ENCODE measurements at places on chromosomes 2 and 18.

DNA sequence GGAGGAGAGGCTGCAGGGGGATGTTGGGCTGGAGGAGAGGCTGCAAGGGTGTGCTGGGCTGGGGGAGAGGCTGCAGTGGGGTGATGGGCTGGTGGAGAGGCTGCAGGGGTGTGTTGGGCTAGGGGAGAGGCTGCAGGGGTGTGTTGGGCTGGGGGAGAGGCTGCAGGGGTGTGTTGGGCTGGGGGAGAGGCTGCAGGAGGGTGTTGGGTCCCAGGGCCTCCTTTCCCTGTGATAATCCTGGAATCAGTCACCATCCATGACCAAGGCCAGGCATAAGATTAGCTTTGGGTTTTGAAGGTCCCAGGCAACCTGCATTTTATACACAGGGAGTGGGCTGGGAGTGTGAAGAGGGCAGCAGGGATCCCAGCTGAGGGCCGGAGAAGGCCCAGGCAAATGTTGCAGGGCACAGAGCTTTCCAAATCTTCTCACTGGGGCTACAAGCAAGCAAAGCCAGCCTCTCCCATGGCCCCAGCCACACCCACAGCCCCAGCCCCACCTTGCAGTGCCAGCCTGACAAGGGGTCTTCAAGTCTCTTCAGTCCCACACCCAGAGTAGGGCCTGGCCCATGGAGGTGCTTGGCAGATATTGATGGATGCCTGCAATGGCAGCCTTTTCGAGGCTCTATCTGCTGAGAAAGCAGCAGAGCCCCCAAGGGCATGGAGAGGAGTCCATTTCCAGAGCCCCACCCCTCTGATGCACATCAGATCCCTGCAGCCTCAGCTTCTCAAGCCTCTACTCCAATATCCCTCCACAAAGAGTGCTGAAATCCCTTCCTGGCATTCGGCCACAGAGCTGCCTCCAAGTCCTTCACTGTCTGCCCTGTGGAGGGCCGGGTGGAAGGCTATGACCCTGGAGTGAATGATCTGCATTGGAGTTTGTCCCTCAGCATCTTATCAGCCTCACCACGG lies 50.3 kb upstream of the GLI2 start:
- DNase-seq = no peak

- peak; percentile 6 for DNase-seq
Observed at GRCh38 chr2:83464444-83464843, 994.6 kb downstream of the SUCLG1 start.

- DNase-seq = no peak
Observed at GRCh38 chr18:48100165-48100575, 169.7 kb upstream of the SMAD2 start.

- peak; percentile 46 for DNase-seq
Observed at GRCh38 chr2:102473020-102473419, at the start of gene SLC9A4. SLC9A4 (plus strand) TSS chr2:102473226; CDS start chr2:102473760, 534 bp downstream.

- no peak for DNase-seq
Observed at GRCh38 chr2:50611351-50611871, 420.5 kb downstream of the NRXN1 start.

GRCh38 chr2:174641168-174641567 lies 43.6 kb upstream of the WIPF1 start:
- DNase-seq = no peak

DNA sequence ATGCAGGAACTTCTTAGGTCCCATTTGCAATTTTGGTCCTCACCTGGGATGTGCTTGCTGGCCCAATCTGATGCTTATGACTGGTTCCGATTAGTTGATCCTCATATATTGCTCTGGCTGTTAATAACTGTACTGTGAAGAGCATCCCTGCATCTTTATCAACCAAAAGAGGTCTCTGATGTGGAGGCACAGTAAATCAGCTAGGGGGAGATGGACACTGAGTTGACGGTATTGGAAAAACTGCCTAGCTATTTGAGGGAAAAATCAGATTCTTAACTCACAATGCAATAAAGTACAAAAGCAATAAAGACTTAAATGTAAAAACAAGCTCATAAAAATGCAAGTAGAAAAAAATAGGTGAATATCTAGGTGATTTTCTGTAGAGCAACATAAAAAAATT lies 188.0 kb upstream of the TCF4 start:
- DNase-seq = no peak

- no peak for DNase-seq
Observed at GRCh38 chr2:235232449-235233433, 261.1 kb upstream of the AGAP1 start.

DNA sequence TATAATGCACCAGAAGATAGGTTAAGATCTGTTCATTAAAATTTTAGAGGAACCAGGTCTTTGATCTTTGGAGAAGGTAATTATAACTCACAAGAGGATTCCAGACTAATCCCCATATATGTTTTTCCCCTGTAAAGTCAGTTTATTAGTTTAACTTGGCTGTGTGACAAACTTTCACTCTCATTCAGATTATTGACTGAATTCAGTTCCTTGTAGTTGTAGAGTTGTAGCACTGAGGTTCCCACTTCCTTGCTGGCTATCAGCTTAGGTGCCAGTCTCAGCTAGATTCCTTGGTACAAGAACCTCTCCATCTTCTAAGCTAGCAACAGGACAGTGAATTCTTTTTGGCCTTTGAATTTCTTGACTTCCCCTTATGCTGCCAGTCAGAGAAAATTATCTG lies 19.1 kb downstream of the REG1A start:
- DNase-seq = no peak

DNA sequence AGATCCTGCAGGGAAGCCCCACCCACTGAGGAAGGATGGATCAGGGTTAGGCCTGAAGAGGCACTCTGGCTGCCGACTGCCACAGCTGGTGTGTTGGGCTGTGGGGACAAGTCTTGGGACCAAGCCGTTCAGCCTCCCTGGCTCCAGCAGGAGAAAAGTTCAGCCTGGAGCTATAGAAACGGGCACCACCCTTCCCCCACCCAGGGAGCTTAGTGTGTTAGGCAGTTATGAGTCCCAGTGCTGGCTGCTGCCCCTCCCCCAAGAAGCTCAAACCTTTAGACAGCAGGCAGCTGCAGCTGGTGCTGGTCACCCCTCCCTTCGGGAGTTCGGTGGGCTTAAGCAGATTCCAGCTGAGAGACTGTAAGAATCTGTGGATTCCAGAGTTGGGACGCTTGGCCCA lies 447.1 kb upstream of the HS6ST1 start:
- DNase-seq = no peak

DNA sequence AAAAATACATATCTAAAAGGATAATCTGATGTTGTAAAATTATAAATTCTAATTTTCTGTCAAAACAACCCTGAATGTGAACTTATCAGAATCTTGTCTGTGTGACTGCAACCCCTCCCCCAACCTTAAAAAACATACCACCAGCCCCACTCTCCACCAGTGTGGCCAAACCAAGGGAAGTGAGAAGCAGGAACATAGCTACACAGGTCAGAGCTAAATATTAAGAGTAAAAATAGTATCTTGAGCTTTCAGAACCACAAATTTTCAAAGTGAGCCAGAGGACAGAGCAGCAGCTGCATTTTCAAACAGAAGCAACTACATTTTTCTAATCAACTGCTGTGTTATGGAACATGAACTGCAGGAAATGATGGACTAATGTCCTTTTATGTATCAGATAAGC lies 156.7 kb downstream of the SLC4A10 start:
- DNase-seq = no peak

GRCh38 chr2:241636182-241637017 lies 558 bp downstream of the THAP4 start:
- DNase-seq = peak; percentile 44

DNA sequence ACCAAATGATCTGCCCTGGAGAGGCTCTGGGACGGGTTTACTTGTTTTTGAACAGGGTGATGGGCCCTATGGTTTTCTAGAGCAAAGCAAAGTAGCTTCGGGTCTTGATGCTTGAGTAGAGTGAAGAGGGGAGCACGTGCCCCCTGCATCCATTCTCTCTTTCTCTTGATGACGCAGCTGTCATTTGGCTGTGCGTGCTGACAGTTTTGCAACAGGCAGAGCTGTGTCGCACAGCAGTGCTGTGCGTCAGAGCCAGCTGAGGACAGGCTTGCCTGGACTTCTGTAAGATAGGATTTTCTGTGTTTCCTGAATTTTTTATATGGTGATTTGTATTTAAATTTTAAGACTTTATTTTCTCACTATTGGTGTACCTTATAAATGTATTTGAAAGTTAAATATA lies 11.9 kb downstream of the ACKR3 start:
- no peak for DNase-seq

DNA sequence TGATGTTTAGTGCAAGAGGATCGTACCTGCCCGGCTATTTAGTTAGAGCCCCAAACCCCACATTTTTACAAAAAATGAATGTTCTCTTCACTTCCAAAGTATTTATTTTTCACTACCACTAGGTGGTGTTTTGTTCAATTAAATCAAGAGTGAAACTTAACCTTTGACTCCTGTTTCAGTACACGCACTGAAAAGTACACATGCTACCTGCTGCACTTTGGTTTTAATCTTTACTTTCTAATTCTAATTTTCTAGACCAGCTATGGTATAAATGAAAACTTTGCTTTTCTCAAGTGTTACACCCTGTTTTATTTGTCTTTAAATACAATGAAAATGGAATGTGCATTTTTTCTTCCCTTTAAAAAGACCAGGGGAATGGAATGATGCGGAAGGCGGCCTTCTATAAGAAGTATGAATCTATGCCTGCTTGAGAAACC lies 31.4 kb upstream of the CHN1 start:
- peak; percentile 29 for DNase-seq

GRCh38 chr18:513826-514530 lies 13.5 kb upstream of the COLEC12 start:
- DNase-seq = no peak

DNA sequence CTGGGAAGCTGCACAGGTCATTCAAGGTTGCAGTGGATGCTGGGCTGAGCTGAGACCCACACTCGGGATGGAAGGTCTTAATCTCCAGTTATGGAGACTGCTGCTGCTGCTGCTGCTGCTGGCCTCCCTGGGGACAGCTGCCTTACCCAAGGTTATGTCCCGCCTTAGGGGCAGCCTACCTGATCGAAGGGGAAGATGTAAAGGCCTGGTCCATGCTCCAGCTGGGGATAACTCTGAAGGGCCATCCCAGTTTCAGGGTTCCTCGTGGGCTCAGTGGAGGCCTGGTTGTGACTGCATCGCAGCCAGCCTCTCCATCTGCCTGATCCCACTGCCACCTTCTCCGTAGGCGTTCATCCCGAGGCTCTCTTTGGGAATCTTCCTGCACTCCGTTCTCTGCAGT lies 33.0 kb downstream of the RHOB start:
- no peak for DNase-seq

- DNase-seq = no peak
Observed at GRCh38 chr18:79884294-79884962, 67.0 kb downstream of the SLC66A2 start.

- DNase-seq = peak; percentile 3
Observed at GRCh38 chr2:169173876-169174275, 104.5 kb downstream of the DHRS9 start.

DNA sequence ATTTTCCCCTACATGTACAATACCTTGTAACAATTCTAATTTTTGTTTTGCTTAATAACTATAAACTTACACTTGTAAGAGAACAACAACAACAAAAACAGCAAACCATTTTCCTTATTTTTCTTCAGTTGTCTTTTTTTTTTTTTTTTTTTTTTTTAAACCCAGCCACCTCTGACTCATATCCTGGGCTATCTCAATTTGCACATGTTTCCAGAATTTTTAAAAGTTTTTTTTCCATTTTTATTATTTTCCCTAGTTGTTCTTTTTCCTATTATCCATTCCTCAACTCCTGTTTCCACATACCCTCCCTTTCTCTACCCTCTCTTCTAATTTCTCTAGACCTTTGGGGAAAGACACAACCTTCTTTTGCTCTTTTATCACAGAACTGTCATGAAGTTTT lies 112.5 kb downstream of the EFEMP1 start:
- peak; percentile 25 for DNase-seq

DNA sequence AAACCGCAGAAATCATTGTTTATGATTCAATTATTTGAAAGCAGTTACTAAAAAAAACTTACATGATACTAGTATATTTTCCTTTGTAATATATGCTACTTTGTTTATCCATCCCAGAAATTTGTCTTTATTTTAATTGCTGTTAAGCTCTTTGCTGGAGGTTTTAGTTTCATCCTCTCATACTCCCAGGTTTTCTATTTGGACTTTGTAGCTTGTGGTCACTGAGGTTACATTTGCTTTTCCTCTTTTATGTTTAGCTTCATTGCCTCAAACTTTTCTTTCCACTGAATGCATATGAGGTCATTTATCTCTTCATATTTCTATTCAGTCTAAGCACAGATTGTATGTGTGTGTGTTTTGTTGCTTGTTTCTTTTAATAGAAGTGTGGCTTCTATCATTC lies 89.9 kb downstream of the ERBB4 start:
- no peak for DNase-seq

DNA sequence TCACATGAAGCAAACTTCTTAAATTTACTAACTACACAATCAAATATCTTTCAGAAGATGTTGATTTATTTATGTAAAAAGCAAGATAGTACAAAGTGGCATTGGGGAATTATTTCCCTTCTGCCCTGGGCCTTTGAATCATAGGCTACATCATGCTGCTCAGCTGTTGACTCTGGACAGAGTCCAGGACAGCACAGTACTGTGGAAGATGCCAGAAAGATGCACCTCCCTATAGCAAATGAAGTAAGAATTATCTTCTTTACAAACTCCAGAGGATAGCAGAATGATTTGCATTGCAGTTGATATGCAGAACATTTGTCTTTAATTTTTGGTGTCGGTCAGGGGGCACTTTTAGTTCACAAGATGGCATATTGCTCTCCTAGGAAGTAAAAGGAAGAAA lies 1354.5 kb upstream of the ZEB2 start:
- DNase-seq = peak; percentile 83

DNA sequence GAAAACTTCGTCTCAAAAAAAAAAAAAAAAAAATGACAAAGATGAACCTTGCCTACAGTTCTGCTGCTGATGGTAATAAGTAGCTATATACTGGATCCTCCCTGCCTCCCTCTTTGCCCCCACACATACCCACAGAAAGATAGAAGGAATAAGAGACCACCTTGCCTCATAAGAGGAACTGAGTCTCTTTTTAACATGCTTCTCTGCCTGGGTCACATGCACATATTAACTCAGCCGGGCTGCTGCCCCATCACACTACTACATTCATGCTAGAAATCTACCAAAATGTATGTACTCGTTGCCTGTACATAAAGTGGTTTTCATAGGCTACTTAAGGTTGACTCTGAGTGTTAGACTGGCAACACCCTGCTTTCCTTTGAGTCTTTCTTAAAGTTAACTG lies 78.9 kb upstream of the B3GNT2 start:
- DNase-seq = no peak

- DNase-seq = peak; percentile 53
Observed at GRCh38 chr2:233404222-233404621, 49.9 kb downstream of the DGKD start.

DNA sequence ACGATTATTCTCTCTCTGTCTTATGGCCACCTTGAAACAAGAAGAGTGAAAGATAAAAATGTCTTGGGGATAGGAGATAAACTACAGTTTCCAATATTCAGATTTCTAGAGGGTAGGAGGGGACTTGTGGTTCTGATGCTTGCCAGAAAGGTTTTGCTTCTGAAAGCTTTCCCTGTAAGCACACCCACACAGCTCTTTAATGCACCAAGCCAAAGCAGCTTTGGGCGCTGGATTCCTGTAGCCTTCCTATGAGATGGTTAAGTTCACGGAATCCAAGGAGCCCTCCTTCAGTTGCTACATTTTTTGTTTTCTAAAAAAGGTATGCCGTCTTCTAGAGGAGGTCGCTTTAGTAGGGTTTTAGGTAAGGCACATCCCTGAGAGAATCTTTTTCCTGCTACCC lies 4.9 kb downstream of the LRRTM1 start:
- DNase-seq = no peak

Measured in EH (cell line).